ENCODE measurements at places on chromosomes 6 and 20.

DNA sequence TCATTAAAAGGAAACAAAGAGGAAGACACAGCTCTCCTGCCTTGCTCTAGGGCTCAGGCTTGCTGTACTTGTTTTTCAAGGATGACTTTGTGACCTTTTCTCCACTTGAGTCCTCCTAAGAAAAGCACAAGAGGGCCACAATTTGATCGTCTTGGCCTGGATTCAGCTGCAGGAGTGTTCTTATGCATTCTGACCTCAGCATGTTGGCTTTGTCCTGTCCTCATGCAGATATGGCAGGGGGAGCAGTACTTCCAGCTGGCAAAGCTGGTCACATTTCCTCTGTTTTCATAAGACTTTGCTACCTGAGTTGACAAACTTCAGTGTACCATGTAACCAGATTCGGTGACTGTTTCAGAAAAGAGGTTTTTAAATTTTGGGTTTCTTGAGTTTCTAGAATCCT, 30.8 kb downstream of the KDM1B start:
- DNase-seq = no peak

- no peak for DNase-seq
These were observed 573.1 kb downstream of the KIF16B start for GRCh38 chr20:16000112-16000511.

DNA sequence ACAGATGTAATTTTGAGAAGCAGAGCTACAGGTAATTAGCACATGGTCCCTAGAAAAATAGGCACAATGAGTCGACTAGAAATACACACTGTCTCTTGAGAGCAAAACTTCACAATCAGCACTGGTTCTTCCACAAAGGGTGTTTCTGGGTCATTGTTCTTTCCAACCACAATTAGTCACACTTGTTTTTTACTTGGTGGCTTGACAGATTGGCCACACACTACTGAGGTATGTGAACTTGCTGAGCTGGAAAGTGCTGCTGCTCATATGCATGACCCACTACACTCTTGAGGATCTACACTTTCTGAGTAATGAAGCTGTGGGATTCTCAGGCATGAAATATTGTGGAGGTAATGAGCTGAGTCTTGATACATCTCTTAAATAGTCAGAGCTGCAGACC, 347.7 kb downstream of the BCKDHB start:
- DNase-seq = no peak

DNA sequence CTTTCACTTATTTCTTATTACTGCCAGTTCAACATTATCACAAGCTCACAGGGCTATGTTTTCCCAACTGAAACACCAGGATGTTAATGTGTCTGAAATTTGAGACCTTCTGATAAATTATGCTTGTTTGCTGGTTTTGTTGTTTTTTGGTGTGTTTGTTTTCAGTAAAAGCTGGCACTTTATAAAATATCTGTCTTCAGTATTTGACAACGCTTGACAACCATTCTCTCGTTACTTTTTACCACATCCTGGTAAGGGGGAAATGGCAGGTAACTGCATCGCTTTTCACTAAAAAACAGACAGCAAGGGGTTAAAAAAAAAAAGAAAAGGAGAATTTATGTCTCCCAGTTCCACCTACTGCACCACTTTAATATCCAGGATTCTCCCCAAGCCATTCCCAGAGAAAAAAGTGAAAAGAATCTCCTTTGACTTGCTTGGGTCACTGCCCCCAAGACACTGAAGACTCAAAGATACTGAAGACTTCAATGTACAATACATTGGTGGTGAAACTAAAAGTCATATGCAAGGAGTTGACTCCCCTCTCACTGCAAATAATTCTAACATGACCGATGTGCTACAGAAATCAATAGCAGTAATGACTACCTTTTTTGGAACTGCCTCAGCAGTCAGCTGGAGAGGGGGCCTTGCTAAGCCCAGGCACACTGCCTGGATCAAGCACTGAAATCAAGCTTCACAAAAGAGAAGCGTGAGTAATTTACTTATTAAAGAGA, 88.9 kb downstream of the HIVEP2 start:
- DNase-seq = no peak
